ENCODE measurements at places on chromosomes 4 and X.

GRCh38 chr4:113880240-113881028 lies 99.0 kb downstream of the ARSJ start:
- no peak for DNase-seq

- no peak for DNase-seq
Observed at GRCh38 chrX:119017077-119017476, 42.7 kb downstream of the LONRF3 start.

DNA sequence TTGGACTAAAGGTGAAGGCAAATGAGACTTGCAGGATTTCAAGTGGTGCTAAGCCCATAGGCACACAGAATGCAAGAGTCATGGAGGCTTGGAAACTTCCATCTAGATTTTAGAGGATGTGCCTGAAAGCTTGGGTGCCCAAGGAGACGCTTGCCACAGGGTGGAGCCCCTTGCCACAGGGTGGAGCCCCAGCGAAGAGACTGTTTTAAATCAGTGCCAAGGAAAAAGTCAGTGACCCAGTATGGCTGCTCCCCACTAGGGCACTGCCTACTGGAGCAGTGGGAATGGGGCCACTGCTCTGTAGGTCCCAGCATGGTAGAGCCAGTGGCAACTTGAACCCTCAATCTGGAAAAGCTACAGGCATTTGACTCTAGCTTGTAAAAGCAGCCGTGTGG lies 794.2 kb upstream of the LCORL start:
- DNase-seq, result no peak

DNA sequence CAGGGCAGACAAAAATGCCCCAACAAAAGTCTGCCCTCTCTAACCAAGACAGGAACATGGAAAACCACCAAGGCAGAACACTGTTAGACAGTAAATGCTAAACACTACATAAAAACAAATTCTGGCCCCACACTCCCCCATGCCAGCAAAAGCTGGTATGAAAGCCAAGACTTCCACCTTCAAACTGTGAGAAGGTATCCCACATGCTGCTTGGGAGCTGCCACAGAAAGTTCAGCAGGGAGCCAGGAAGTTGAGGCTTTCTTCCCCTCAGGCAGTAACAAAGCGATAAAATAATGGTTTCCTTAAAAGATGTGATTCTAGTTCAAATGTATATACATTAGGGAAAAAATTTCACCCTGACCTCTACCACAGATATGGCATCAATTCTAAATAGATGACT lies 770.4 kb upstream of the NDST4 start:
- no peak for DNase-seq

- no peak for DNase-seq
Observed at GRCh38 chr4:8586671-8587468, 5.7 kb upstream of the CPZ start.

DNA sequence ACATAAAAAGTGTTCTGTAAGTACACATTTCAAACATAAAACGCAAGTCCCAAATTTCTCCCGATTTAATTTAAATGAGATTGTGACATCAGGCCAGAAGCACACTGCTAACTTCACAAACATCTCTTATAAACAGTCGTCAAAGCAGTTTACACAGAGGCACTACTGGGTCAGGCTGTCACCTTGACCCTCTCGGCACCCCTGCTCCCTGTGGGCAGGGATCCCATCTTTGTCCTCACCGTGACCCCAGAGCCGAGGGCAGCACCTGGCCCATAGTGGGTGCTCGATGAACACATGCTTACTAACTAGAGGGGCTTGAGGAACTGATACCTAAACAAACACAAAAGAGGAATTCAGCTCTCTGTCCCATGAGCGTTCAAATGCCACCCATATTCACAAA lies 22.2 kb downstream of the QDPR start:
- no peak for DNase-seq

DNA sequence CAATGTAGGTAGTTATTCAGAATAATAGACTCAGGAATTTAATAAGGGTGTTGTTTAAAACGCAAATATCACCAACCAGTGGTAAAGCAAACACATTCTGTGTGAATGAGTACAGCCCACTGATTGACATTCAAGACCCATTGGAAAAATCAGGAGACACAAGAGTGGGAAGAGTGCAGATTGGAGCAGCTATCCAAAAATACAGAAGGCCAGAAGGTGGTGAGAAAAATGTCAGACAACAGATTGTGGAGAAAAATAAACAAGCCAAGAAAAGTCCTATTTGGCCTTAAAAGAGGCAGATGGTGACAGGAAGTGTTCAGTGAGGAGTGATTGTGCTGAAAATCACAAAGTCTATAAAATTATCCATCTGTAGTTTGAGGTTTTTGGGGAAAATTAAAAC lies 39.3 kb downstream of the CPE start:
- DNase-seq, result no peak

DNA sequence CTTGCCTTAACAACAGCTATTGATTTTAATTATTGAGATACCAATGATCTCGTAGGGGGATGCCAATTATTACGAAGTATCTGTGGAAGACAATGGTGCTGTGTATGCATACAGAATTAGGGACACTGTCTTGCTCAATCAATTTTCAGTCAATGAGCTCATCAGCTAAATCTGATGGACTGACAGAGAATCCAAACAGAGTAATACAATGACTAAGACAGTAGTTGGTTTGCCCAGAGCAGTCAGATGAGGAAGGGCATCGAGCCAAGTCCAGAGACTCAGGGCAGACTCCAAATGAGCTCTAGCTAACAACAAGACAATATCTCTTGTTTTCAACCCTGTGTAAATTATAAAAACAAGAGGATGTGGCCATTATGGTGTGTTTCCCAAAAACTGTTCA lies 14.7 kb upstream of the GSX2 start:
- DNase-seq, result no peak

GRCh38 chr4:87505862-87506261 lies 23.3 kb downstream of the SPARCL1 start:
- no peak for DNase-seq

- DNase-seq, result no peak
Observed at GRCh38 chr4:168134651-168135050, 42.3 kb downstream of the ANXA10 start.

- DNase-seq, result no peak
Observed at GRCh38 chr4:108703370-108703769, 53.0 kb downstream of the OSTC start.

DNA sequence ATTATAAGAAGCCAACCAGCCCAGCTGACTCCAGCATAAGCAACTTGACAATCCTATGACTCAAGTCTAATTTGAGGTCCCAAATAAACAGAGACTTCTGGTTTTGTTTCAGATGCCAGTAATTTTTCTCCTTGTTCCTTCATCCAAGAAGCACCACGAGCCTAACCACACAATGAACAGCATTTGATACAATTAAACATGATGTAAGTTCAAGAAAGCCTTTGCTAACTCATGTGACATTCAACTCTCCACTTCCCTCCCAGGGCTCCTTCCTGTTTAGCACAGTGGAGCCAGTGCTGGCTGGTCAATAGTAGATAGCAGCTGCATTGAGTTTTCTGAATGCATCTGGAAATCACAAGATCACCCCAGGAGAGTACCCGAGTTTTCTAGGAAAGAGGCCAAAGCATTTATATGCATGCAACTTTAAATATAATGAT lies 206.3 kb downstream of the ARHGAP24 start:
- no peak for DNase-seq

DNA sequence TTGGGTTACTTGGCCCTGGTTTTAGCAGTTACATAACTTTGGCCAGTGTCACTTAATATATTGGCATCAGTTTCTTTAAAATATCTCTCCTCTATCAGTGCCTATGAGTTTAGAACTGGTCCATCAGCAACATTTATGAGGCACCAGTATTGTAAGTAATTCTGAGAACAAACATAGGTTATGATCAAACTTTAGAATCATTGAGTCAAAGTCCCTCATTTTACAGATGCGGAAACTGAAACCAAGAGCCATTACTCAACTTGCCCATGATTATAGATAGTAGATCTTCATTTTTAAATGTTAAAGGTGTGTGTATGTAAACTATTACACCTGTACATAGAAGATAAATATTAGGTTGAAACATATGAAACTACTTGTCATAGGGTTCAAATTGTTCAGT lies 4.5 kb downstream of the NIPAL1 start:
- no peak for DNase-seq

DNA sequence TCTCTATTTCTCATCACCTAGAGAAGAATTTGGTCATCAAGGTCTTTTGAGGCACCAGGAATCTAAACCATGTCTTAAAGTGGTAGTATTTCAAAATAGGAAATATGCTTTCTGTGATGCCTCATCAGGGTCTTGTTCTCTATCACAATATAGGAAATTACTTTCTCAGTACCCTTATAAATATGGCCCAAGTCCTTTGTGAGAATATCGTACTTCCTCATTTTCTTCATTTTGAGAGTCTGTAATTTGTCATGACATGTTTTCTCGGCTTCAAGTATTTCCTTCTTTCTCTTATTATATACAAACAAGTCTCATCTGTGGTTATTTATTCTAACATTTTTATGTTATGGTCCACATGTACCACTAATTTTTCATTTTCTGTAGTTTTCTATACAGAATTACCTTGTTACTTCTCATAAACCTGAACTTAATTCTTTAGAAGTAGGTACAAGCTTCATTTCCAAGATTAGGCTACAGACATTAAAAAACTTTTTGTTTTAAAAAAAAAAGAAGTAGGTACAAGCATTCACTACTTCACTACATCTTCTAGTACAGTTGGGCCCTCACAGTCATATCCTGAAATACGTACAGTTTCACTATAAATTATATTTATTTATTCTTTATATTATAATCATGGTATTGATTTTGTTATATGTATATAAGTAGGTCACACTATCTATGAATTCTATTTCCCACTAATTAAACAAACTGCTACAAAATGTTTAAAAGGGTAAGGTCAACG lies 54.4 kb downstream of the KLHL13 start:
- DNase-seq, result no peak

DNA sequence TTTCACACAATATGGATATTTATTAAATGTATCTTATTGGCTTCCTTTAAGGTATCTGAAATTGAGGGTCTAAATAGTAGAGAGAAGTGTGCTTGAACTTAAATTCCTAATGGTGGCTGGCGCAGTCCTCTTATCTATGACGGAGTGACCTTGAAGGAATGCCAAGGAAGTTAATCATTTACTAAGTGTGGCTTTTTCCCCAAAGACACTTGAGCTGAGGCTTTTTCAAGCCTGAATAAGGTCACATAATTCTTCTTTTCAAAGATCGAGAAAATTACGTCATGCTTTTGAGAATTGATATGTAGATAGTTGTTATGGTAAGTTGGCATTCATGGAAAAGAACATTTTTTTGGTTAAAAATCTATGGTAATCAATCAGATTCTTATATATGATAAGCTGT lies 11.7 kb upstream of the PRPS2 start:
- DNase-seq, result no peak

- no peak for DNase-seq
Observed at GRCh38 chr4:126318376-126318775, 1003.6 kb downstream of the FAT4 start.

DNA sequence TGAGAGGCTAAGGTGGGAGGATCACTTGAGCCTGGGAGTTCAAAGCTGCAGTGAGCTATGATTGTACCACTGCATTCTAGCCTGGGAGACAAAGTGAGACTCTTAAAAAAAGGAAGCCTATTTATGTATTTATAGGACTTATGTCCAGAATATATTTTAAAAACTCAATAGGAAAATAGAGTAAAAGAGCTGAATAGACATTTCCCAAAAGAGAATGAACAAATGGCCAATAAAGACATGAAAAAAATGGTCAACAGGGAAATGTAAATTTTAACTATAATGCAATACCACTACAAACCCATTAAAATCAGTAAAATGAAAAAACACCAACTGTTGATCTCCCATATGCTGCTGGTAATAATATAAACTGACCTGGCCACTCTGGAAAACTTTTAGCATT lies 115.0 kb downstream of the HUWE1 start:
- no peak for DNase-seq

DNA sequence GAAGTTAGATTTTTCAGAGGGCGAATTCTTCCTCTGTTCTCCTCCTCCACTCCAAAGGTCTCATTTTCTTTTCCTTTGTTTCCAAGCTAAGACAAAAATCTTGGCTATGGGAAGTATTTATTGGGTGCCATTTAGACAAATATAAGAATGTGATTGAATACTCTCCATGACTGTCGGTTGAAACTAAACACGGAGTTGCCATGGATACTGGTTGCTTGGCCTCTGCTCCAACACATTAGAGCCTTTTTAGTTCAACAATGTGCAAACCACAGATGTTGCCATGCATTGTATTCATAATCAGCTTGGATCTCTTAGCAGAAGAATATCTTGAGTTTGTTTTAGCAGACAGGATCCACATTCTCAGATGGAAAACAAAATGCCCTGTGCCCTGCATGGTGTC lies 366.5 kb upstream of the LCORL start:
- DNase-seq, result no peak

- no peak for DNase-seq
Observed at GRCh38 chr4:23890369-23891063, 669 bp upstream of the PPARGC1A start.

DNA sequence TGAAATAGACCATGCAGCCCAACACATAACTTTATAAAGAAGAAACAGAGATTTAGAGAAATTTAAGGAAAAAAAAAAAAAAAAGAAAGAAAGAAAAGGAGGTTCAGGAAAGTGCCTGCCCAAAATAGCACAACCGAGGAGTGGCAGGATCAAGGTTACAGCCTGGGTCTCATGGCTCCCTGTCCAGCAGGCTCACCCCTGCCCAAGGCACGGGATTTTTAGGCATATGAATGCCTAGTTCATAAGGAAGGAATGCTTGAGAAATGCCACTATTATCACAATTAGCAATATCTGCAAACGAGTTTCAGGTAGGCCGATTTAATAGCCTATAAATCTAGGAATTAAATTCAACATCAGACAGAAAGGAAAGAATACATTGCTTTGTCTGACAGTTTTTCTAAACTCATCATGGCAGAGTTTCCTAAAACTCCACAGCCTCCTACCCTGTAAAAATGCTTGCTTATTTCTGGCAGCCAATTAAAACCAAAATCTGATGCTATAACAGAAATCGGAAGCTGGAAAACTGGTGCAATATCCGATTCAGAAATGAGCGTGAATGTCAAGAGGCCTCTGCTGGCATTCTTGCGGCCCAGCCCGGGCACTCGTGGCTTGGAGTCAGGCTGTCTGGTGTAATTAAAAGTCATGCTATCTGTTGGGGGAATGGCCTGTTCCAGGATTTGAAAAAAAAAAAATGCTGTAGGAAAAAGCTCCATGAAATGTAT lies 63.5 kb downstream of the GEMIN8 start:
- DNase-seq, result no peak

DNA sequence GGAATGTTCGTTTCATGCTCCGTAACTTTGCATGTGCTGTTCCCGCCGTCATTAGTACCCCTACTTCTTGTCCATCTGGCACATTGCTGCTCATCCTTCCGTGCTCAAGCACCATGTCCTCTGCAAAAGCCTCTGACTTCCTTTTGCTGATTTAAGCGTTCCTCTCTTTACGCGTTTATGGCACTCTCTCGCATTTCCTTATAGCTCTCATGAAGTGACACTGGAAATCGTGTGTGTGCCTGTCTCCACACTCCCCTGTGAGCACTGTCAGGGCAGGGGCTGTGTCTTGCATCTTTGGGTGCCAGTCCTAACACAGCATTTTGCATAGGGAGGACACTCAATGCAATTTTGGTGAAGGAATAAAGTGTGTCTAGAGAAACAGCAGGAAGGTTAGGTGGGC lies 210.6 kb upstream of the FAT1 start:
- no peak for DNase-seq
